ENCODE measurements at places on chromosomes 3 and 15.

DNA sequence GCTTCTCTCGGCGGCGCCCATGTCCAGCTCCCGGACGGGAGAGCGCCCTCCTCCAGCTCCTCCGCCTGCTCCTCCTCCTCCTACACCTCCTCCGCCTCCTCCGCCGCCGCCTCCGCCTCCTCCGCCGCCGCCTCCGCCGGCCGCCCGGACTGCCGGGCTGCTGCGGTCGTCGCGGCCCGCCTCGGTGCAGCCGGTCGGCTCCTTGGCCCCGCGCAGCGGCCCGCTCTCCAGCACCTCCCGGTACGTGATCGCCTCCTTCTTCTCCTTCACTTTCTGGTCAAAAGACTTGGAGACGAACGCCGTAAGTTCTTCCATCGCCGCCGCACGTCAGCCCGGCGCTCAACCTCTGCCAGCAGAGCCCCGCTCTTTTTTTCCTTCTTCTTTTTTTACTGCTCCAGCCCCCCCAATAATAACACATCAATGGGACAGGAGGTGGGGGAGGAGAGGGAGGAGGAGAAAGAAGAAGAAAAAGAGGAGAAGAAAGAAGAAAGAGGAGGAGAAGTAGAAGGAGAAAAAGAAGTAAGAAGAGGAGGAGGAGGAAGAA lies 438 bp downstream of the SHOX2 start:
- DNase-seq: no peak

DNA sequence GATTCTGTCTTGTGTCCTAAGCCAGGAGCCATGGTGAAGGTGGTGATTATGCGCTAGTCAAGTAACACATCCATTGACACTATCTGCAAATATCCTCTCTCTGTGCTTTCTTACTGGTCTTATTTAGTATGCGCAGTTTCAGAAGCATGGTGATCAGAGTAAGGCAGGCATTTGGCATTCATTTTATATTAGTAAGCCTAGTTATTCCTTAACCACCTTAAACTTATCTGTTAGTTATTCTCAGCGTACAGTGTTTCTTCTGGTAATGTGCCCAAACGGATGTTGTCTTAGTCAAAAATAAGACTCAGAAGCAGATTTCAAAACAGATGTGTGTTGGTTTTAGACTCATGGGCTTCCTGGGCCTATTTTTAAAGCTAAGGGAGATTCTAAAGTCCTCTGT lies 329.2 kb downstream of the GRM7 start:
- DNase-seq: no peak

GRCh38 chr3:13016083-13016720 lies 57.0 kb downstream of the IQSEC1 start:
- DNase-seq: peak; percentile 70

DNA sequence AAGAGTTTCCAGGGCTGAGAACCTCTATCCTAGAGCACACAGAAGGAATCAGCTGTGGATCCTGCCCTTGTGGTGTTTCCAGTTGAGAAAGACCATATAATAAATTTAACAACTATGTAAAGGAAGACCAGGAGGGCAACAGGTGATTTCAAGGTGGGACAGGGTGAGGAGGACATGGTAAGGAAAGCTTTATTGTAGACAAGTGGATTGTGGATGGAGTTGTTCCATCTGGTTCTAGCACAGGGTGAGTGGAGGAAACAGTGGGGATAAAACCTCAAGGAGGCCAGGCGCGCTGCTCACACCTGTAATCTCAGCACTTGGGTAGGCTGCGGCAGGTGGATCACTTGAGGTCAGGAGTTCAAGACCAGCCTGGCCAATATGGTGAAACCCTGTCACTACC lies 17.1 kb downstream of the SIAH2 start:
- DNase-seq: no peak

DNA sequence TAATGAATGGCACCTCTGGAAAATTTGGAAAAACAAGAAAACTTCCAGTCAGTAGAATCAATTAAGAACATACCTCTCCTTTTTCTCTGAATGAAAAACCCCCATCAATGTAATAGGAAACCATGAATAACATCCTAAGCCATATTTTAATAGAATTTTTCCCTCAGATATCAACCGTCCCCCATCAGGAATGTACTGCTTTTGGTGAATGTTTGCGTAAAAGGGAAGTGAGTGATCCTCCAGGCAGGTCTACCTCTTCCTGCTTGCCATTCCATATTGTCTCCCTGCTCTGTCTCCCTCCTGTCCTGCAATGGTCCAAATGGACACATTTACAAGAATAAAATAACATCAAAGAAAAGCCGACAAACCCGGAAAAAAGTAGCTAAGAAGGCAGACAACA lies 30.8 kb downstream of the LAMP3 start:
- no peak for DNase-seq

DNA sequence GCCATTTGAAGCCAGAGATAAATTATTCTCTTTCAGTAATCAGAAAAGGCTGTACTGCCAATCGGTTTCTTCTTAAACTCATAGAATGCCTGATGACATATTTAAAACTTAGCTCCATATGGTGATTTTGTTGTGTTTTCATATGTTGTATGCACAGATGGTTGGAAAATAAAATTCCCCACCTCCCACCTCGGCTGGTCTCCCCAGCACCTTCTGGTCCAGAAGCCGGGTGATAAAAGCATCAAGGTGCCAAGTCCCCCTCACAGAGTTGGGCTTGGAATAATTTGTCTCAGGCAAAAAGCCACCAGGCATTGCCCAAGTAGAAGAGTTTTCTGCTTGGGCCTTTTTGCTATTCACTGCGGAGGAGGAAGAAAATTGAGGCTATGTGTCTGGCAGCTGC lies 18.4 kb downstream of the LARS2 start:
- no peak for DNase-seq

- DNase-seq: no peak
These were observed 51.5 kb upstream of the GSK3B start for GRCh38 chr3:120145542-120146285.
